Cardiac ventricle fibroblast (primary cell): ENCODE measurements at places on chromosomes 4 and X. TPM values are rescaled to one million over a fixed set of nuclear protein-coding genes. Genes with fewer than 3 reads are reported as not detected.

SPATA4 gene
- 0.73 TPM in 1 of 2 replicates, not detected in the other for total RNA-seq

MED12 gene
- total RNA-seq = 24.5 and 27.3 TPM in 2 replicates

USP51 gene
- total RNA-seq = 1.6 and 1.9 TPM in 2 replicates

BEX5 gene
- total RNA-seq = not detected in 2 replicates

GPR82 gene
- not detected in 2 replicates for total RNA-seq

ZNF182 gene
- total RNA-seq = 1.7 and 1.8 TPM in 2 replicates

ZCCHC18 gene
- 0.49 TPM in 1 of 2 replicates, not detected in the other for total RNA-seq

TMEM271 gene
- total RNA-seq = not detected in 2 replicates

ADAM29 gene
- total RNA-seq = not detected in 2 replicates

CTAG1B gene
- total RNA-seq = not detected in 2 replicates

HEPH gene
- total RNA-seq = 47.3 and 52.1 TPM in 2 replicates

NPY1R gene
- 0.12 TPM in 1 of 2 replicates, not detected in the other for total RNA-seq

EDA gene
- total RNA-seq = 0.50 and 0.68 TPM in 2 replicates

RBM46 gene
- total RNA-seq = 0.20 TPM in 1 of 2 replicates, not detected in the other

MAGEB6 gene
- total RNA-seq = not detected in 2 replicates

RS1 gene
- not detected in 2 replicates for total RNA-seq

CHST7 gene
- total RNA-seq = 10.9 and 11.7 TPM in 2 replicates

RADX gene
- 0.19 TPM in 1 of 2 replicates, not detected in the other for total RNA-seq
